NCI-H1417 treated with DMSO at 0.1 percent for 48 hours (cell line): ENCODE measurements at places on chromosomes 5 and 9.

DNA sequence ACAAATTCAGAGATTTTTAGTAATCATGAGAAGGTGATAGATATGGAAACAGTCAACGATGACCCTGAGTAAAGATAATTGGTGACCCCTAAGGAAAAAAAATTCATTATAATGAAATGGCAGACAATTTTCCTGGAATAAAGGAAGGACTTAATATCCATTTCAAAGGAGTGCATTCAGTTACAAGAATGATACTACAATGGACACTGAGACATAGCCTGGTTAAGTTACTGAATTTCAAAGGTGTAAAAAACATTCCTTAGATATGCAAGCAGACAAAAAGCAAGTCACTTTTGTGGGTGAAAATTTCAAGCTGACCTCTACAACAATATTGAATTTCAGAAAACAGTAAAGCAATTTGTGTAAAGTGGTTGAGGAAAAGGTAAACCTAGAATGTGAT is 1012.5 kb upstream of the SEMA6A start:
- no peak for DNase-seq

- DNase-seq = no peak
Measured at GRCh38 chr5:150590979-150591695, 49.3 kb upstream of the SYNPO start.

DNA sequence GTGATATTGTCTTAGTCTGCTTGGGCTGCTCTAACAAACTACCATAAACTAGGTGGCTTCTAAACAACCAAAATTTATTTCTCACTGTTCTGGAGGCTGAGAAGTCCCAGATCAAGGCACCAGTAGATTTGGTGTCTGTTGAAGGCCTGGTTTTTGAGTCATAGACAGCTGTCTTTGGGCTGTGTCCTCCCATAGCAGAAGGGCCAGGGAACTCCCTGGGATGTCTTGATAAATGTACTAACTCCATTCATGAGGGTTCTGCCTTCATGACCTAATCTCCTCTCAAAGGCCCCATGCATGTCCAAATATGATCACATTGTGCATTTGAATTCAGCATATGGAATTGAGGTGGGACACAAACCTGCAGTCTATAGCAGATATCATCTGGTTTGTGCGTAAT is 121.2 kb downstream of the CHSY3 start:
- no peak for DNase-seq

- DNase-seq = no peak
Measured at GRCh38 chr5:169808118-169808581, 171.1 kb downstream of the DOCK2 start.
